ENCODE measurements at places on chromosomes 5 and 9.

DNA sequence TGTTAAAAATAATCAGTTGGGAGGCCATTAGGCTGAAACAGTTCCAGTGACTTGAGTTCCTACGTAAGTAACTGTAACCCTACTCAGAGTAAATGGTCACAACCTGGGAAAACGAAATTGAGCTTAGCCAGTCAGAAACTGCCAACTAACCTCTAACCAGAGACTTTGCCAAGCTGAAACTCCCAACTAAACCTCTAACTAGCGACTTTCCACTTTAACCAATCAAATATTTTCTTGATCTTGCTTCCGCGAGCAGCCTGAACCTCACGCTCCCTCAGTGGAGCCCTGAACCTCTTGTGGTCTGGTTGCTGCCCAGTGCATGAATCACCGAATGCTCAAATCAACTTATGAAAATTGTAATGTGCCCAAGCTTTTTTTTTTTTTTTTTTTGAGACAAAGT, 156.2 kb downstream of the MED10 start:
- no peak for DNase-seq

- DNase-seq: peak; percentile 88
Measured at GRCh38 chr9:93134015-93134739, at the start of gene NINJ1. TSS of gene NINJ1 (minus strand) at chr9:93134251. CDS start at chr9:93134217, 34 bp downstream.

GRCh38 chr5:13276156-13276555, 668.3 kb downstream of the DNAH5 start:
- no peak for DNase-seq

GRCh38 chr5:9363026-9363425, 182.8 kb downstream of the SEMA5A start:
- no peak for DNase-seq
